Right ventricle myocardium superior (tissue), 1 donor: ENCODE measurements at places on chromosomes 2 and 18.

- DNase-seq, result no peak
These were observed 43.9 kb upstream of the KCNF1 start for GRCh38 chr2:10867692-10868420.

- DNase-seq, result no peak
These were observed 724.5 kb downstream of the EPHA4 start for GRCh38 chr2:220847589-220847988.

GRCh38 chr18:48806551-48807261, 144.1 kb downstream of the SMAD7 start:
- DNase-seq, result peak; percentile 69

- no peak for DNase-seq
These were observed 30.5 kb upstream of the RMDN2 start for GRCh38 chr2:37894601-37895000.

GRCh38 chr2:141534666-141535362, 596.0 kb downstream of the LRP1B start:
- DNase-seq, result no peak
